ENCODE measurements at places on chromosomes 7 and 10.

GRCh38 chr7:31443457-31443856, 70.4 kb upstream of the ITPRID1 start:
- no peak for DNase-seq

DNA sequence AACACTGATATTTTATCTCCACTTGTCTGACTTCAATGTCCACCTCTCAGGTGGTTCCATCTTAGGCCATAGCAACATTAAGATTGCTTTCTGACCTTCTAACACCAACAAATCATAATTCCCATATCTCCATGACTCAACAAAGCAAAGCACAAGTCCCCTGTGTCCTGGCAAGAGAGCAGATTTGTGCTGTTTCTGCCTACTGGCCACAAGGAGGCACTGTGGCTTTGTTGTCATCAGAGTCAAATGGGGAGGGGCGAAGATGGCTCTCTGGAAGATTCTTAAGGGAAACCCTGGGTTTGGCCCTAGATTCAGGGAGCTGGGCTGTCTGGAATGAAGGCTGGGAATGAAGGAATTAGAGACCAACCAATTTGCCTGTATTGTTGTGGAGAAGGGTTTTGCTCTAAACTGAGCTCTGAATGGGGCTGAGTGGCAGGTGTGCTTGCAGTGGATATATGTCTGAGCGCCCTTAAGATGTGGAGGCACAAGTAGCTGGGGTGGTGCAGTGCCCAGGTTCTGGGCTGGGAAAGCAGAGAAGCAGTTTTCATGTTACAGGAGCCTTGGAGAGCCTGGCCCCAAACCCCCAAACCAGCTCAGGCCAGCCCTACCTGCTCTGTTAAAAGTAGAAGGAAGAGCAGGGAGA, 154.8 kb upstream of the PRSS58 start:
- peak; percentile 59 for DNase-seq

DNA sequence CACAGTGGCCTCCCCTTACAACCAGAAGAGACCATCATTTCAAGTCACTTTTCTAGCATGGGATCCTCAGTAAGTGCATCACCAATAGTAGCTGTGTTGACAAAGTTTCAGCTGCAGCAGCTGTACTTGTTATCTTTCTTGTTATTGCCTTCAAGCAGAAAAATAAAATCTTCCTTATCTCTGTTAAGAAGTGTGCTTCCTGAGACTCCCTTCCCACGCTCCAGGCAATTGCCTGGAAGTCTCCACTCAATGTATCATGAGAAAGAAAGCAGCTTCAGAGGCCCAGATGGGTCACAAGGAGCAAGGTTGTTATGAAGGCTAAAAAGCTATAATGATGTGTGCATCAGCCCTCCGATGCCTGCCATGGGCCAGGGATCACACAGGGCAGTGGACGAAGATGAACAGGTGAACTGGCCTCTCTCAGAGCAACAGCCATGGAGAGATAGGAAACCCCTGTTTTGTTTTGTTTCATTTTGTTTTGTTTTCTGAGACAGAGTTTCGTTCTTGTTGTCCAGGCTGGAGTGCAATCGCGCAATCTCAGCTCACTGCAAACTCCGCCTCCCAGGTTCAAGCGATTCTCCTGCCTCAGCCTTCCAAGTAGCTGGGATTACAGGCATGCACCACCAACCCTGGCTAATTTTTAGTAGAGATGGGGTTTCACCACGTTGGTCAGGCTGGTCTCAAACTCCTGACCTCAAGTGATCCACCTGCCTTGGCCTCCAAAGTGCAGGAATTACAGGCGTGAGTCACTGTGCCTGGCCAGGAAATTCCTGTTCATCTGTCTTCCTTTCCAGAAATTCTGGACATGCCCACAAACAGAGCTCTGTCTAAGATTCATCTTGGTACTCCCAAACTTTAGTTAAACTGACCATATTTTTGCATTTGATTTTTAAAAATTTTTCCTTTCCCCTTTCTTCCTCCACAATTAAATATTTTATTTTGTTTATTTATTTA, 340.5 kb downstream of the TNS3 start:
- DNase-seq, result no peak

GRCh38 chr10:110834629-110835301, 37.0 kb upstream of the PDCD4 start:
- DNase-seq, result peak; percentile 20

GRCh38 chr10:113566888-113567287, 14.0 kb downstream of the HABP2 start:
- DNase-seq, result no peak

GRCh38 chr7:106071999-106072714, 40.0 kb downstream of the SYPL1 start:
- DNase-seq, result no peak

- DNase-seq, result no peak
These were observed 573 bp downstream of the PMPCB start for GRCh38 chr7:103297837-103298179.

GRCh38 chr7:28490831-28491230, 78.5 kb downstream of the CREB5 start:
- no peak for DNase-seq

DNA sequence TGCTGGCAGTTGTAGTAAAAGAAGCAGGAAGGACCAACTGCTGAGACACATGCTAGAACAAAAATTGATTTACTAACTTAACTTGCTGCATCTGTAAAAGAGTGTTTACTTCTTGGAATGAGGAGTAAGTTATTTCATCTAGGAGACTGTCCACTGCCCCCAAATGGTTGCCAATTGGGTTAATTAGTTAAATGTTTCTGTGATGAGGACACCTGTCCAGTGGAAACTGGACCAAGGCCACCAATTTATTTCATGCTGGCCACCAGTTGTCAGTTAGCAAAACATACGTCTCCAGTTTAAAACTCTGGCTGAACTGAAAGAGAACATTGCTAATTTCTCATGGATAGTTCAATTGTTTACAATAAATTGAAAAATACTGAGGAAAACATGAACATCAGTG, 191.7 kb downstream of the PPP1R9A start:
- DNase-seq, result no peak

- peak; percentile 80 for DNase-seq
These were observed 10.4 kb upstream of the SMC3 start for GRCh38 chr10:110556969-110557601.

- no peak for DNase-seq
These were observed 111.6 kb downstream of the CHCHD3 start for GRCh38 chr7:132970257-132970656.

DNA sequence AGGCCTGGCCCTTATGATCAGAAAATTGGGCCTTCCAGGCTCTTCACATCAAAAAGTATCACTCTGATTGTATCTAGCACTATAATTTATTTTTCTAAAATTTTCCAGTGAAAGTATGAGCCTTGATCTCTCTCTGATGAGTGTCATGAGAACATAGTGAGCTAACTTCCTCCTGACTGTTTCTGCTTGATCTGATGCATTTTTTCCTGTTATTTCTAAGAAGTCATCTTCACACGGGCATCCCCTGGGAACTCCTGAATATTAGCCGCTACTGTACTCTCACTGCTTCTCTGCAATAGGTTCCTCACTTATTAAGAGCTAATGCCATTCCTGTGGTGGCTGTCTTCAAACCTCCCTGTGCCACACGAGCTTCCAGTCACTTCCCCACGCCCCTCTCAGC, 63.1 kb upstream of the ZPBP start:
- DNase-seq, result no peak

DNA sequence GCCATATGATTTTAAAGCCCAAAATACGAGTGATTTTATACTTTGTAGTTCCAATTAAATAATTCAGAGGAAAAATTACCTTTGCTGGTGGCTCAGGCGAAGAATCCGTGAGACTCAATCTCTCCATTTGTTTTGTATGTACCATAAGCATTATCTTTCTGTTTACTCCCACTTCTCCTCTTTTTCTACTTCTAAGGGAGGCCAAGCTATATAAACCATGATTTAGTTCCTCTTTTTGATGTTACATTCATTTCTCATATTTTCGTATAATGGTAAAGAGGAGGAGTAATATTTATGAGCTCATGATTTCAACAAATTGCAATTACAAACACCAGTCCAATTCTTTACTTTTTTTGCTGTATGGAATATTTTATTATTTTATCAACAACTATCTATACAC, 50.6 kb upstream of the TES start:
- DNase-seq, result no peak

DNA sequence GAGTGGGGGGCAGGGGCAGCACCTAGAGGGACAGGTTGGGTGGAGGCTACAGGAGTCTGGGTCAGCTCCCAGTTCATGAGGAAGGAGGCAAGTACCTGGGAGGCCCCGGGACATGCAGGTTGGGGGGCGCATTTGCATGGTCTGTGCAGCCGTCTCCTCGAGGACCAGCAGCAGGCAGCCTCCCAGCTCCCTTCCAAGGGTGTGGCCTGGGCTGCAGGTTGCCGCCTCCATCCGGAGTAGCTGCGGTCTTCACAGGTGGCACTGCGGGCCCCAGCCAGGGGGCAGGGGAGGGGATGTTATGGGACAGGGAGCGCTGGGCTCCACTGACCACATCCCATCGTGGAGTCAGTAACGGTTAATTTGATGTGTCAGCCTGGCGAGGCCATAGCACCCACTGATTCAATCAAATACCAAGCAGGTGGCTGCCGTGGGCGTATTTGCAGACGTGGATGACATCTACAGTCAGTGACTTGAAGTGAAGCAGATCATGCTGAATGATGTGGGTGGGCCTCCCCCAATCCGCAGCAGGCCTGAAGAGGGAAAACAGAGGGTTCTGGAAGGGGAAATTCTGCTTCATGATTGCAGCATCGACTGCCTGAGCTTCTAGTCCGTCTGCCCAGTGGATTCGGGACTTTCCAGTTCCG, 81.6 kb downstream of the PRKAG2 start:
- peak; percentile 19 for DNase-seq

DNA sequence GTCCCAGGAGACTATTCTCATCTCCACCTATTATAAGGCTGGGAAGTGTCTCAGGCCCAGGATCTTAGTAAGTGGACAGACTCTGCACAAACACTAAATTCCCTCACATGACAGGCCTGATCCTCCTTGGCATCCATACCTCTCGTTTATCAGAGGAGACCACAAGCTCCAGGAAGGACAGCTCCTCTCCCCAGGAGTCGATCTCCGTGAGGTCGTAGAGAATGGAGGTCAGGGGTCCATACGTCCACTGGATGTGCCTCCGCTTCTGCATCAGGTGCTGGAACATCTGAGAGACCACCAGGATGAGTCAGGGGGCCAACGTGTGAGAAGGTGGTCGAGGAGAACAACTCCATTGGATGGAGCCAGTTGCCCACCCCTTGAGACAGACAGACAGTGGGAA, 5.6 kb downstream of the TRPV5 start:
- DNase-seq, result no peak

DNA sequence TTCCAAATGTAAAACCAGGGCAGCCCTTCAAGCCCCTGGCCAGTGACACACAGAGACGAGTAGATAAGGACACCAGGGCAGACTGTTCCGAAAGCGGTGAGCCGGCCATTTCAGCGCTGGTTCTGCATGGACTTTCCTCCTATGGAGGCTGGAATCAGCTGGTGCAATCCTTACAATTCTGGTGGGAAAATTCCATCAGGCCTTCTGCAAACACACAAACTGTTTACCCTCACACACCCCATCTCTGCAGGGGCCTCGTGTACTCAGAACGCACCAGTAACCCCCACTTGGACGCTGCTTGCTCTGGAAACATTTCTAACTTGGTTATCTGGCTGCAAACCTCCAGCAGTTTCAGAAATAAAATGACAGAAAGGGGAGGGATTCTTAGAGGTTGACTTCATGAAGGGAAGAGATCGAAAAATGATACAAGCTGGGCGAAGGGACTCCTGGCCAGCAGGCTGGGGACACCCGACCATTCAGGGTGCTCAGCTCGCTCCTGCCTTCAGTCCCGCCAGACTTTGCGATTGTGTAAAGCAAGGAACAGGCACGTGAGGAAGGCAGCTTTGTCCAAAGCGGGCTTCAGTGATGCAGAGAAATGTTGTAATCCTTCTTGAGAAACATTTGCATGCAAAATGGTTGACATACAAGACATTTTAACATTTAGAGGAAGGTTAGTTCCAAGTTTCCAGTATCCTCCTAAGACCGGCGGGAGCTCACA, 19.7 kb upstream of the SHH start:
- no peak for DNase-seq

DNA sequence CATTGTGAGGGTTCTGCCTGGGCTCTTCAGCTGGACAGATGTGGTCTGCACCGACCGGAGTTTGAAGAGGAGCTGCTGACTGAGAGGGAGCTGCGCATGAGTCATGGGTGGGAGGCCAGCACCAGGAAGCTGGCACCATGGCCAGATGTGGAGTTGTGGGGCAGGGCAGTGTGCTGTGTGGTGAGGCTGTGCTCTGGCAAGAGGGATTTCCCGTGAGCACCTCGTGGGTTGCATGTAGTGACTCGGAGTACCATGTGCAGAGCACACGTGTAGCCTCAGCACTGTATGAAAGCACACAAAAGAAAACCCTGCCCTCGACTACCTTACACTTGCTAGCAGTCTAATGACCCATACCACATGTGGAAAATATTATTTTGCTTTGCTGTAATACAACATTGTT, 103.4 kb downstream of the WNT2 start:
- no peak for DNase-seq

DNA sequence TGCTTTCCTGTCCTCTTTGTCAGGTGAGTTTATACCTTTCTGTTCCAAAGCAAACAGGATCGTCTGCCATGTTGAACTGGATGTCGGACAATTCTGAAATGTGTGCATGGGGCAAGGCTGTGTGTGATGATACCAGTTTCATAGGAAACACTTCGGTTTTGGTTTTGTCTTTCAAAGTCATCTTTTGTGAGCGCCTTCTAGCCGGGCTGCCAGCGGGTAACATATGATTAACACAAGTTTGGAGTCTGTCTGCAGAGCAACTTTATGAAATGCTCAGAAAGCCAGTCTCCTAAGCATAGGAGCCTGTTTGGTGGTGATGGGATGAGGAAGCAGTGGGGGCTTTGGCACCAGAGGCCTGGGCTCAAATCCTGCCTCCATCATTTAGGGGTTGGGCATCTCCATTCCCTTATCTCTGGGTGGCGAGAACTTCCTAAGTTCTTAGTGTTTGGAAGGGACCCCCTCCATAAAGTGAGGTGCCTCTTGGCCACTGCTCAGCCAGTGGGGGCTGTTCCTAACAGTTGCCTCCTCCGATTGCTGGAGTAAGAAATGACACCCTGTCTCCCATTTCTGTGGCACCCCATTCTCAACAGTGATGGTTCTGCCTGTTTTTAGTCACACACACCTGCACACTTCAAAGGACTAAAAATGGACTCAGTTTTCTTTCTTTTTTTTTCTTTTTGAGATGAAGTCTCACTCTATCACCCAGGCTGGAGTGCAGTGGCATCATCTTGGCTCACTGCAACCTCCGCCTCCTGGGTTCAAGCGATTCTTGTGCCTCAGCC, 36.8 kb downstream of the CUX1 start:
- DNase-seq, result no peak

GRCh38 chr7:2921653-2922347, 77.7 kb upstream of the GNA12 start:
- DNase-seq, result no peak

- DNase-seq, result no peak
These were observed at the start of gene FRMPD2 for GRCh38 chr10:48274636-48275035. Gene FRMPD2, minus strand, starts transcription at chr10:48274696. Its CDS starts 129 bp downstream, at chr10:48274567.

DNA sequence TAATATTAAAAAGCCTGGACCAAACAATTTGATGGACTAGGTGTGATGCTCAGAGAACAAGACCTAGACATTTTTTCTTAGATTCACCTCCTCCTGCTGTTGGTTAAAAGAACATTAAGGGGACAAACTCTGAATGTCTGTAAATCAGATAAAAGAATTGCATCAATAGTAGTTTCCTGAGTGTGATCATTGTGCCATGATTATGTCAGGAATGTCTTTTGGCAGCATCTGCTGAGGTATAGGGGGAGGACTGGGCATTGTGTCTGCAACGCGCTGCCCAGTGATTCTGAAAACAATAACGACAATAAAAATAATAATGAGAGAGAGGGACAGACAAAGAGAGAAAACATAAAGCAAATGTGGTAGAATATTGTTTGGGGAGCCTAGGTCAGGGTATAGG, 6.9 kb downstream of the C7orf57 start:
- DNase-seq, result no peak
